A549 treated with ZK216348 at 1 μM for 4 hours (cell line): ENCODE measurements at places on chromosomes 4 and X. TPM values are rescaled to one million over a fixed set of nuclear protein-coding genes. Genes with fewer than 3 reads are reported as not detected.

SPRY1 gene
- 2.3 to 3.7 TPM (median 2.8 TPM) in 5 replicates for total RNA-seq

GAB3 gene
- 0.21 to 1.9 TPM (median 0.70 TPM) in 5 replicates for total RNA-seq

SCML2 gene
- 6.8 to 8.9 TPM (median 7.3 TPM) in 5 replicates for total RNA-seq

TLR2 gene
- 0.21 to 1.1 TPM (median 0.31 TPM) in 5 replicates for total RNA-seq

ASB9 gene
- 18.4 to 21.6 TPM (median 19.7 TPM) in 5 replicates for total RNA-seq
